HAP-1 (cell line): ENCODE measurements at places on chromosomes 12 and 14.

DNA sequence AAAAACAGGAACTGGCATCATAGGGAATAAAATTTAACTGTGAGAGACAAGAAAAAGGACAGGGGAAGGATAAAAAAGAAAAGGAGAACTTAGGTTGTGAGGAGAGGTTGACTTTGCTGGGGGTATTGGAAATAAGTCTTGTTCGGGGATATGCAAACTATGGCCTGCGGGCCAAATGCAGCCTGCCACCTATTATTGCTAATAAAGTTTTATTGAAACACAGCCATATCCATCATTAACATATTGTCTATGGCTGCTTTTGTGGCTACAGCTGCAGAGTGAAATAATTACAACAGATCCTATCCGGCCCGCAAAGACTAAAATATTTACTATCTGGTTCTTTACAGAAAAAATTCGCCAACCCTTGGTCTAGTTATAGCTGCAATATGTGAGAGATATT, 18.6 kb downstream of the BBS10 start:
- DNase-seq = no peak

DNA sequence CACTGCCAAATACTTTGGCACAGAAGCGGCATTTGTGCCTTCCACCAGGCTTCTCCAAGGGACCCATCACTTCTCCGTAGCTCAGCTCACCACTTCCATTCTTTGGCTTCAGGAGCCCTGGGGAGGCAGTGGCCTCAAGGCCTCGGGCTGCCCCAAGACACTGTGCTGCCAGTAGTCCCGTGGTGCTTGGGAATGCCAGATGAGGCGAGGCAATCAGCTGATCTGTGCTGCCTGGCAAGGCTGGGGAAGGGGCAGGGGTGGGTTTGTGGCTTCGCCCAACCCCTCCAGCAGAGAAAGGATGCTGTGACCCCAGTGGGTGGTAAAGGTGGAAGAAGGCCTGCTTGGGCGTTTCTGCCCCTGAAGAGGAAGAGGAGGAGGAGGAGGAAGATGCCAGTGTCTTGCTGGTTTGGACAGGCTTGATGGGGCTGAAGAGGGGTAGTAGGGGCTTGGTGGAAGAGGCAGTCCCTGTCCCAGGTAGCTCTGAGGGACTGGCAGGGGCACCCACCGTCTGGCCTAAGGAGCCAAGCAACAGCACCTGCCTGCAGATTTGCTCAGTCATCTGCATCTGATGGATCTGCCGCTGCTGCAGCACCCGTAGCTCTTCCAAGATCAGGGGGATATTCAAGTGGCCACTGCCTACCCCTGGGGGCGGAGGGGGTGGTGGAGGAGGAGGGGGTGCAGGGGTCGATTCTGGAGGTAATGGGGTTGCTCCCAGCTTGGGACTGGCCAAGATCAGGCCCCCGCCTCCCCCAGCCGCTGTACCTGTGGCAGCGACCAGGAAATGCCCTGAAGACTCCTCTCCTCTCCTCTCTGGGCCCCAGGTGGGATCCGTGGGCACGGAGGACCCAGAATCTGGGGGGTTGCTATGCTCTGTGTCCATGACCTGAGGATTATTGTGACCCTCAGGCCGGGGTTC, 1.3 kb downstream of the SALL2 start:
- DNase-seq = no peak

- no peak for DNase-seq
Observed at GRCh38 chr12:108097160-108097911, 31.8 kb upstream of the WSCD2 start.

DNA sequence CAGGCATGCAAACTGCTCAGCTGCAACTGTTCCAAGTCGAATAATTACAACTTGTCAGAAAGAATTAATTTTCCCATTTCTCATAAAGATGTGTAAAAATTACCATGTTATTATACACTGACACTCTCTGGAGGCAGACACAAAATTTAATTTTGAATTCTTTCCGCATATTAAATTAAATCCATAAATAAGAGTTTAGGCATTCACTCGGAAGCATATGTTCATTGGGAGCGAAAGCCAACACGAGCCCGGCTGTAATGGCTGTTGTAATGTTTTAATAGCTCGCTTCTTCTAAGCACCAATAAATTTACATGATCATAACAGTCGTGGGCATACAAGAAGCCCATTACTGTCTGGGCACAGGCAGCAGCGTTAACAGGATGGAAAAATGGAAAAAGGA, 189.6 kb upstream of the SOX5 start:
- no peak for DNase-seq

- no peak for DNase-seq
Observed at GRCh38 chr12:4031703-4032291, 158.6 kb upstream of the PARP11 start.

DNA sequence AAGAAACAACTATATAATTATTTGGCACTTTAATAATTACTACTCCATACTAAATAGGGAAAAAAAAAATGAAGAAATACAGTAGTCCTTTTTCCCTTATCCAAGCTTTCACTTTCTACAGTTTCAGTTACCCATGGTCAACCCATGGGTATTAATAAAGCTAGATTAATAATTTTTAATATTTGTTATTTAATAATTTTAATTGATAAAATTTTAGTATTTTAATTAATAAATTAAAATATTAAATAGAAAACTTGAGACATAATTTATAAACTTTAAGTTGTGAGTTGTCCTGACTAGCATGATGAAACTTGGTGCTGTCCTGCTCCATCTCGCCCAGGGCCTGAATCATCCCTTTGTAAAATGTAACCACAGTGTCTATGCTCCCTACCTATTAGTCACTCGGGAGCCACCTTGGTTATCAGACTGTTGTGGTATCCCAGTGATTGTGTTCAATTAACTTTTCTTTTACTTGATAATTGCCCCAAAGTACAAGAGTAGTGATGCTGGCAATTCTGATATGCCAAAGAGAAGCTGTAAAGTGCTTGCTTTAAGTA, 71.8 kb downstream of the PAWR start:
- DNase-seq = no peak

GRCh38 chr12:41436076-41436475, 248.0 kb downstream of the PDZRN4 start:
- DNase-seq = no peak

DNA sequence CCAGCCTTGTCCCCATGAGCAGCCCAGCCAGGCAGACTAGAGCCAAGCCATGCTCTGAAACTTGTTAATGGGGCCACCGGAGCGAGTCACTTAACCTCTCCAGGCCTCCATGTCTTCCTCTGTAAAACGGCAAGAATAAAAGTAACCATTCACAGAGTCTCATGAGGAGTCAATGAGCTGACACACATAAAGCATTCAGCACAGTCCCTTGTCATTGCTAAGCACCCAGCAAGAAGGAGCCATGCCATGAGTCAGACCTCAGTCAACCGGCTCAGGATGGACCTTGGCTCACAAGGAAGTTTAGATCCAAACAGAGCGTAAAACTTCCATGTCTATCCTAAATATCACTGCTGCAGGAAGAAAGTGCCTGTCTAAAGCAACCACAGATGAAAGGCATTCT, 10.6 kb downstream of the FICD start:
- DNase-seq = no peak

DNA sequence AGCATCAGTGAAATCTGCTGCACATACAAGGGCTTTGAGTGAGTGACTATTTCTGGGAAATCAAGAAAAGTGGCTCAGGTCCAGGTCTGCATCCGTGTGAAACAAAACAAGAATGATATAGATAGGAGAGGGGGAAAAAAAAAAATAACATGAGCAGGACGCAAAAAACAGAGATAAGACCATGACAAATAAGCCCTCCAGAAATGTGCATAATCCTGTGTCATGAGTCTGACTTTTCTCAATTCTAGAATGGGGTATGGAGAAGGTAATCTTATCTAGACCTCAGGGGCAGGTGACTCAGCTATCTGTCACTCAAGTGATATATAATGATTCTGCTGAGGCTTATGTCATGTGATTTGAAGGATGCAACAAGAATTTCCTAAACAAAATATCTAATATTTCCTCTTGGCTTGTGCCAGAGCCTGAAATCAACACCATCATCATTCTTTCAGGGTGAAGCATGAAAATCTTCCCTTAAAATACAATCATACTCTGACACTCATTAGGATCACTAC, 250.0 kb downstream of the PHLDA1 start:
- DNase-seq = no peak

GRCh38 chr14:86852530-86852929, 1140.5 kb downstream of the GALC start:
- no peak for DNase-seq

DNA sequence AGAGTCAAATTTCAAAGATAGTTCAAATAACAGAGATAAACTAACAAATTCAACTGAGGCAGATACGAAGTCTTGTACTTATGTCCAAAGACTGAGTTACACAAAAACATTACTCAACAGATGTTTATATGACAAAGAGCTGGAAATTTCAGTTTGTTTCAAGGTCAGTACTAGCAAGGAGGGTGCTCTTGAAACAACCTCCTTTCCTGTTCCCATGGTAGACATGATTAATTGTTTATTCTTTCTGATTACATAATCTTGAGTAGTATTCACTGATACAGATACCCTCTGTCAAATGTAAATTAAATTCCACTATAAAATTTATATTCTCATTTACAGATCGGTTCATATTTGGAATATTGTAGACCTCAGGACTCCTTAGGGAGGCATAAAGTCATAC, 23.4 kb downstream of the TSPAN8 start:
- DNase-seq = no peak

DNA sequence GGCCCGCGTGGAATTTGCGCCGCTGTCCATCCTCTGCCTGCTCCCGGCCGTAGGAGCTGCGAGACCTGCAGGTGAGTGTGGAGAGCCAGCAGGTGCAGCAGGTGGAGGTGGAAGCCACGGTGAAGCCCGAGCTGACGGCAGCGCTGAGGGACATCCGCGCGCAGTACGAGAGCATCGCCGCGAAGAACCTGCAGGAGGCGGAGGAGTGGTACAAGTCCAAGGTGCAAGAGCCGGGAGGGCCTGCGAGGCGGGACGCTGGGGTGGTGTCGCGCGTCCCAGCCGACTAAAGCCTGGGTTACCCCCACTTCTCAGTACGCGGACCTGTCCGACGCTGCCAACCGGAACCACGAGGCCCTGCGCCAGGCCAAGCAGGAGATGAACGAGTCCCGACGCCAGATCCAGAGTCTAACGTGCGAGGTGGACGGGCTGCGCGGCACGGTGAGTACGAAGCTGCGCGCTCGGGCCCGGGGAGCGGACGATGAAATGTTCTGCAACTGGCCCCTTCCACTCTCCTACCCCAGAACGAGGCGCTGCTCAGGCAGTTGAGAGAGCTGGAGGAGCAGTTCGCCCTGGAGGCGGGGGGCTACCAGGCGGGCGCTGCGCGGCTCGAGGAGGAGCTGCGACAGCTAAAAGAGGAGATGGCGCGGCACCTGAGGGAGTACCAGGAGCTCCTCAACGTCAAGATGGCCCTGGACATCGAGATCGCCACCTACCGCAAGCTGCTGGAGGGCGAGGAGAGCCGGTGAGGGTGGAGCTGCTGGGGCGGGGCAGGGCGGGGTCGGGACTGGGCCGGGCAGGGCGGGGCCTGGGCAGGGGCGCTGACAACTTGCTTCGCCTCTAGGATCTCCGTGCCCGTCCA, 2.1 kb downstream of the PRPH start:
- DNase-seq = peak; percentile 80

DNA sequence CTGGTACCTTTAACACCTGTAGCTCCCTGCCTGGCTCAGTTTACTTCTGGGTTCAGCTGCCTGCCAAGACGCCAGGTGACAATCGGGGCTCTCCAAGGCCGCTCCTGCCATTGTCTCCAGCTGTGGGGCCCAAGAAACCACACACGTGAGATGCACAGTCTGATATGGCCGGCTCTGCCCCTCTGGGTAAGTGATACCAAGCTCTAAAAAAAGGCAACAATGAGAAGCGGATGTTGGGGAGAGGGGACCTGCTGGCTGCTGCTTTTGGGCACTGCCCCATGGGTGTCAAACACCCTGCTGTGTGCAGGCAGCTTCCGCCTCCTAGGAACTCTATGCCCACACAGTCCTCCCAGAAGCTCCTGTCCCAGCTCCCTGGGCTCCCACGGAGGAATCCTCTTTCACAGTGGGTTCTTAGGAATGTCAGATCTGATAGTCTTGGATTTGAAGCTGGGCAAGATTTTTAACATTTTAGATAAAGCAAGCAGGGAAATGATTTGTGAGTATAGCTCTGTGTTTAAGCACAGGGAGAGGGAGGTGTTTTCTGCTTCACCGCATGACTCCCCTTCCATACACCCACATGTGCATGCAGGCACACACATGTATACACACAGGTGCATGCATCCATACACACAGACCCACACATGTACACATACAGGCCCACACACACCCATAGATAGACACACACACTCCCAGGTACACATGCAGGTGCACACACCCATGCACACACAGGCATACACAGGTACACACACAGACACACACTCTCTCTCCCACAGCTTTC, 1135.8 kb downstream of the BCL11B start:
- DNase-seq = no peak

GRCh38 chr12:15540469-15540872, 218.2 kb downstream of the PTPRO start:
- no peak for DNase-seq

DNA sequence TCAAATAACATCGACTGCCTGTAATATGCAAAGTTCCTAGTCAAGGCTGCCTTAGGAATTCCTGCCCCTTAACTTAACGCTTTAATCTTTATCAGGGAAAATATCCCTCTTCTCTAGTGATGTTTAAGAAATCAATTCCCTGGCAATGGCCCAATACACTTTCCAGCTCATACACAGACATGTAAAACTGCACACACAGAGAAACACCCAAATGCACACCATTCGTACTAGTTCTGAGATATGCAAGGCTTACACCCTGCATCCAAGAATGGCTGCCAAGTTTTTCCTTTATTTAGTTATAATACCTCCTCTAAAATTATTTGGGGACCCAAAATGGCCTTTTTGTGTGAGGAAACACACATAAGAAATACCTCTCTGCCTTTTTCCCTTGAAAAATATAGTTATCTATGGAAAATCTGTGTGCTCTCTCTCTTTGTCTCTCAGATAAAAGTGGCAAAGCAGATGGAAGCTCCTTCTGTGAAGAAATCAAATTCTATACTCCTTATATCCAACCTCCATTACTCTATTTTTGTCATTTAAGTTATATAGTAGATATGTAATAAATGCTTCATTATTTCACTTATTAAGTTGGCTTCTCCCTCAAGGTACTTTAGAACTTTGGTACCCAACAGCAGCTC, 120.0 kb upstream of the MDM1 start:
- no peak for DNase-seq

DNA sequence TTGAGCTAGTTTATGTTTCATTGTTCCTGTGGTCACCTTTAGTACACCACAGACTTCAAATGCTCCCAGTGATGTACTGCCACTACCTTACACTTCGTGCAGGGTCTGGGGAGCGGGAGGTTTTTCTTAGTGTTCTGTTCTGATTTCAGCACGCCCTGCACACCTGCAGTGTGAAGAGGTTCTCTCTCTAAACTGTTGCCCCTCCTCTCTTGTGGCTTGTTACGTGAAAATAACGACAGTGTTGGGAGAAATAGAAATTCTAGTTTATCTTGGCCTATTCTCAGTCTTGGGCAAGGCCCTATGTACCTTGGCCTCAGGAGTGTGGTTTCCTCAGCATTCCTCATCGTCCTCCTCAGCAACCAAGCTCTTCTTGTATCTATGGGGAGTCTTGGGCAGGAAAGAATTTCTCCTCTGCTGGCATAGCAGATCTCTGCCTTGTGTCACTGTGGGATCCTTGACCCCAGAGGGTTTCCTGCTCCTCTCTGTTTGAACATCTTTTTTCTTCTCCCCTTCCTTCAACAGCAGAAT, 48.6 kb downstream of the EIF2S3B start:
- no peak for DNase-seq
